ENCODE measurements at places on chromosomes 7 and 10.

DNA sequence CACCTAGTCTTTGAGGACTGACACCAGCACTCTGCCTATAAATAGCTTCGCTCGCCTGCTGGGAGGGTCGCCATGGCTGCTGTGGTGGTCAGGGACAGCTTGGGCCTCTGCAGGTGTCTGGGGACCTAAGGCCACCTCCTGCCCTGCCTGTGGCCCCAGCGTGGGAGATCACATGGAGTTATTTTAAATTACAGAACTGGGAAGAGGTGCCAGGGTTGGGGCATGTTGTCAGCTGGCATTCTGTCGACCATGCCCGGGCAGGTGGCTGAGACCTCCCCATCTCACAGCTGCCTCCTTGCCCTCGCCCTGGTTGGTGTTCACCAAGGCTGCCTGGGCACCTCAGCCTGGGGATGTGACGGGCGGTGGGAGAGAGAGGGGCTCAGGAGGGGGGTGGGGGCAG lies 18.1 kb downstream of the SHH start:
- no peak for DNase-seq

DNA sequence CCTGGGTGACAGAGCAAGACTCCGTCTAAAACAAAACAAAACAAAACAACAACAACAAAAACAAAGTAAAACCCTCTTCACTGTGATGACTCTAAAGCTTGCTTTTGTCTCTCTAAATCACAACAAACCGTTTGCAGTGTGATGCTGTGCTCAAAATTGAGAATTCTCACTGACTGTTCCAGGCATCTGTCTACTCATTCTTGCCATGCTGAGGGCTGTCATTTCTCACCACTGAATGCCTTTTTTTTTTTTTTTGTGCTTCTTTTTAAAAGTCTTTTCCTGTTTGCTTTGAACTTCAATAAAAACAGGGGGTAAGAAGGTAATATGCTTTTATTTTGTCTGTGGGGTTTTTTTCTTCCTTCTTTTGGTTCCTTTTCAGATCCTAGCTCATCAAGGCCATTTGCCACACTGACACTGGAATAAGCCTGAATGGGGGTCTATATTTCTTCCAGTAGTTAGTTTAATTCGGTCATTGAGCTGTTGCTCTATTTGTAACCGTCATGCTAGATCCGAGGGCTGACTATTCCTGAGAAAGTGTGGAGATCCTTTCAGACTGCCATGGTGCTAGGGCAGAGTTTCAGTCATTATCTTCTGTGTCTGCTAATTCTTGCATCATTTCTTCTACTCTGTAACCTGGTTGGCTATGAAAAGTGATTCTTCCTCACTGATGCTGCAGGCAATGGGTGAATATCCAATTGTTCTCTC lies 10.6 kb downstream of the FAS start:
- DNase-seq = no peak

DNA sequence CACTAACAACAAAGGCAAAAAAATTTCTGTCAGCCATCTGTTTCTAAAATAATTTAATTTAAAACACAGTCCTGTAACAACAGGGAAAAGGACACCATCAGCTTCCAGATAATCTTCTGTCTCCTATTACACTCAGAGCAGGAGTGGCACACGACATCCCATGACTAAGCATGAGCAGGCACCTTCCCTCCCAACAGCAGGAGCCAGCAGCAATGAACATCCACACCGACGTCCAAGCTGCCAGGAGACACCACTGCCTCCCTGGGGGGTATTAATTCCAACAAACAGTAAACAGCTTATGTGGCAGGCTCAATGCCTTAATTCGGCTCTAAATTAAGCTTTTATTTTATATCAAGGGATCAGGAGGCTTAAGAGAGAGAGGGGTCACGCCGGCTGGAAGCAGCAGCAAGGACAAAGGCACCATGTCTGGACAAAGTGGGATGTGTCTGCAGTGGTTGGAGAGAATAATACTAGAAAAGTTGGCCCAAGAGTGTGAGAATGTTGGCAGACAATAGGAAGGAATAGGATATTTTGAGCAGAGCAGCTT lies 45.7 kb downstream of the KIAA1549 start:
- peak; percentile 80 for DNase-seq

- no peak for DNase-seq
These were observed 622 bp downstream of the WNT16 start for GRCh38 chr7:121329191-121330052.

GRCh38 chr7:137664846-137665245 lies 181.9 kb downstream of the DGKI start:
- DNase-seq = no peak

DNA sequence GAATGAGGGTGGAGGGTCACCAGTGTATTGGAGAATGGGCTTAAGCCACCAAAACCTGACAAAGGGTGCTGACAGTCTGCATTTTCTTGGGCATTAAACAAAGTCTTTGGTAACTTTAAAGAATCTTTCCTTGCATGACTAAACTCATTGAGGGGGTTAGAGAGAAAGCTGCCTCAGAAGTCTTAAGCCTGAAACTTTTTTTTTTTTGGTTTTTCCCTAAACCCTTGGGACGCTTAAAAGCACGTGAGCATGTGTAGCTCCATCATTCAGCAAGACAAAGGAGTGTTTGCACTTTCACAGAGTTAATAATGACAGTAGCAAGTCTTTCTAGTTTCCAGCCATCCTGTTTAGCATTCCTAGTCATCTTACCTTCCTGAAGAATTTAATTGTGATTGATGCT lies 110.7 kb downstream of the LRMDA start:
- DNase-seq = peak; percentile 22

DNA sequence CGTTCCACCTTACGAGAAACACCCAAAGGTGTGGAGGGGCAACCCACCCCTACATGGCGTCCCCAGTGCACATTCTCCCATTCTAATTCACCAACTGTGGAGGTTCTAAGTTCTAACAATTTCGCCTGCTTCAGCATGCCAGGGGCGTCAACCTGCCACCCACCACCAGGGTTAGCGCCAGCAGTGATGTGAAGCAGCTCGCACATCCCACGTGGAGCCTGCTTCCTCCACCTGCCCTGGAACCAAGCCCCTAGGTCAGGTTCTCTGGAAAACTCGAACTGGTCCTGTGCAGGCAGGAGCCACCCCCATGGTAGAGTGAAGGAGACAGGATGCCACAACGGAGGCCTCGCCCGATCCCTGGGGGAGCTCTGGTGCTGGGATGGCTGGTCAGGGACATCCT lies 33.3 kb upstream of the FXYD4 start:
- no peak for DNase-seq

GRCh38 chr7:151859111-151859947 lies 17.6 kb downstream of the PRKAG2 start:
- DNase-seq = no peak

DNA sequence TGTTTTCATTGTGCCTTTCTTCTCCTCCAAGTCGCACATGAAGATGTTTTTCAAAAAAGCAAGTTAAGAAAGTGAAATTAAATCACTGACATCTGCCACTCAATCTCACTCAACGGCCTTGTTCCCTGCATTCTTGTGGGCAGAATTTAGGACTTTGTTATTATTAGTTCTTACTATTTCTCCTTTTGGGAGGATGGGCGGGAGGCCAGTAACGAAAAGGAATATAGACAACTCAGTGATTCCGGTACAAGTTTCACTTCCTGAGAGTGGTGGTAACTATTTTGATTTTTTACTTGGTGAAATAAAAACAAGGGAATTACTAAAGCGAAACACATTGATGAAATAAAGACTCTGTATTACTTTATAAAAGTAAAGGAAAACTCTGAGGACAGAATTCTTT lies 231.9 kb upstream of the HABP2 start:
- DNase-seq = peak; percentile 81

DNA sequence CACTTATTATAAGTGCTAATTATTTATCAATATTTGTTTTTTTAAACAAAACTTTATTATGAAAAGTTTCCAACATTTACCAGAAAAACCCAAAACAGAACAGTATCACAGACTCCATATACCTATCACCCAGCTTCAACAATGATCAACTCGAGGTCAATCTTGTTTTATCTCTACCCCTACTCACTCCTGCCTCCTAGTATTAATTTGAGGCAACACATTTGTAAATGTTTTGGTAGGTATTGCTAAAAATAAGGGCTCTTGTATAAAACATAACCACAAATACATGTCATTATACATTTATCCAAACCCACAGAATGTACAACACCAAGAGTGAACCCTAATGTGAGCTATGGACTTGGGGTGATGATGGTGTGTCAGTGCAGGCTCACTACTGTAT lies 15.9 kb upstream of the CDH23 start:
- no peak for DNase-seq

DNA sequence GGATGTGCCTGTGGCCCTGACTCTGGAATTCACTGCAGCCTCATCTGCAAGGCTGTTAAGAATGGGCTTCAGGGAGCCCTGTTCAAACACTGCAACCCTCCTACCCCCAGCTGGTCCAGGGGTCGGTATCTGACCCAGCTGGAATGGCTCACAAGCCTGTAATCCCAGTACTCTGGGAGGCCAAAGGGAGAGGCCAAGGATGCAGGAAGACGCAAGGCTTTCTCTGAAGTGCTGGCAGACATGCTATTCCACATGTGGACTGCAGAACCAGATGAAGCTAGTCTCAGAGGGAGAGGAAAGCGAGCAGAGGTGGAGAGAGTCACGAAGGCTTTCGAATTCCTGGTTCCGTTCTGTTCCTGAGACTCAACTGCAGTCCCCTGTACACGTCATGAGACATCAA lies 45.0 kb downstream of the ESYT2 start:
- peak; percentile 83 for DNase-seq

DNA sequence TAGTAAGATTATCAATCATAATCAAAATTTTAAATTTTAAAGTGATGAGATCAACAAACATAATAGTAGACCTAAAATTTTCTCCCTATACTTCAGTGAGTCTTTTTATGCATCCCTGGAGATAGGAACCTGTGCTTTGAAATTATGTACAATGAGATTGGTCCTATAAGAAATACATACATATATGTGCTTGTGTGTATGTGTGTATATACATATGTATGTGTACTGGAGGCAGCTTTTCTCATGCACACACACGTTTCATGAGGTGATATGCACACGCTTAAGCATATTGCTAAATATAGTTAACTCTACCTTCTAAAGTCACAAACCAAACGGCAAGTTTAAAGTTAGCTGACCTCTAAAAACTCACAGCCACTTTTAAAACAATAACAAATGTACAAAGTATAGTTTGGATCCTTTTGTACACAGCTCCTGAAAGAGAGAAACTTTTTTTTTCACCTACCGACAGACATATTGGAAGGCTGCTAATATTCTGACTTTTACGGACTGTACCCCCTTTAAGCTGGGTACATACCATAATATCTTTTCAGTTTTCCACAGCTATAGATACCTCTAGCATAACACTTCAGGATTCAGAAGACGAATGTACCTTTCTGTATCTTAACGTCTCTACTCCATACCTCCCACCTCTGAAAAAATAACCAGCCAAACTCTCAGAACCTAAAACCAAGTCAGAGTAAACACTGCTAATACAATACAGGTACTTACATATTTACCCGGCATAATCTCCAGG lies 3.3 kb downstream of the ITGB1 start:
- DNase-seq = no peak

DNA sequence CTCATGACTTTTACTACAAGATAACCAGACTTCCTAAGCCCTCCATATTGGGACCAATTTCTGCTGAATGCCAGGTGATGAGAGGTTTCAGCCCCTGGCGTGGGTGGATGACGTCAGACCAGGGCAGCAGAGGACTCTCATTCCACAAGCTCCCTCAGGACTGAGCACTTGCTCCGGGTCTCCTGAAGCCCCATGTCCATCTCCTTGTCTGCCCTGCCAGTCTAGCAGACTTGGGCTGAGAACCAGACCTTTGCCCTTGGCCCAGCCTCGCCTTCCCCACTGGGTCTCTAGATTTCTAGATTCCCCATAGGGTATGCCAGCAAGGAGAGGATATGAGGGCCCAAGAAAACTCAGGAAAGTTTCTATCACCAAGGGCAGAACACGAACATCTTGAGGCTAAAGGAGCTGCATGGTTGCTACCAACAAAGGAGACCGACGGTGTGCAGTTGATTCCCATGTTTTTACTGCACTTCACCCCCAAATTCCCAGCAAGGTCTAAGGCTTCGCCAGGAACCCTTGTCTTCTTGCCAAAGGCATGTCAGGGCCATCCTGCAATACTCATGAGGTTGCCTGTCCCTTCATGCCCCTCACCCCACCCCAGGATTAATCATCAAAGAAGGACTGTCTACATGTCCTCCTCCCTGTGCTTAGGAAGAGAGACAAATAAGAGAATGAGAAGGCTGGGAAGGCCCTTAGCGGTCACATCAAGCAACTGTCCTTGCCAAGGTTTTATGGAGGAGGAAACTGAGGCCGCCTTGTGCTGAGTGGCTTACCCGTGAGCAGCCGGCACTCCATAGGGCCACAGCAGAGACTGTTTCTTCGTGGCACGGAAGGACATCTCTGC lies 96.5 kb upstream of the MACROH2A2 start:
- DNase-seq = no peak

DNA sequence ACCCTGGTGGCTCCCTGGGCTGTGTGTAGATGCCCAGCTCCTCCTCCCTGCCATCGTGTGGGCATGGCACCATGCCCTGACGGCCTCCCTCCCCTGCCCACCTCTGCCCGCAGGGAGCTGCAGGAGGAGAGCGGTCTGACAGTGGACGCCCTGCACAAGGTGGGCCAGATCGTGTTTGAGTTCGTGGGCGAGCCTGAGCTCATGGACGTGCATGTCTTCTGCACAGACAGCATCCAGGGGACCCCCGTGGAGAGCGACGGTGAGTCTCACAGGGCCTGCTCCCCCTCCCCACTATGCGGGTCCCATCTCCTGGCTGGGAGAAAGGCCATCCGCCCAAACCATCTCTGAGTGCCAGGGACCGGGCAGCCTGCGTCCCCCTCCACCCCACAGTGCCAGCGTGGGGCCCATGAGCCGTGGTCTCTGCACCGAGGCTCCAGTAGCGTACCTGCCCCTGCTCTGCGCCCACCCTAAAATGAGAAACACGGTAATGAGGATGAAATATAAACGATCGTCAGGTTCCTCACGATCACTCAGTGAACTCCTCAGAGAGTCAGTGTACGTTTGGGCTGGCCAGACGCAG lies 7.8 kb downstream of the NUDT1 start:
- no peak for DNase-seq

- peak; percentile 60 for DNase-seq
These were observed 221.6 kb upstream of the MKLN1 start for GRCh38 chr7:131105799-131106680.

DNA sequence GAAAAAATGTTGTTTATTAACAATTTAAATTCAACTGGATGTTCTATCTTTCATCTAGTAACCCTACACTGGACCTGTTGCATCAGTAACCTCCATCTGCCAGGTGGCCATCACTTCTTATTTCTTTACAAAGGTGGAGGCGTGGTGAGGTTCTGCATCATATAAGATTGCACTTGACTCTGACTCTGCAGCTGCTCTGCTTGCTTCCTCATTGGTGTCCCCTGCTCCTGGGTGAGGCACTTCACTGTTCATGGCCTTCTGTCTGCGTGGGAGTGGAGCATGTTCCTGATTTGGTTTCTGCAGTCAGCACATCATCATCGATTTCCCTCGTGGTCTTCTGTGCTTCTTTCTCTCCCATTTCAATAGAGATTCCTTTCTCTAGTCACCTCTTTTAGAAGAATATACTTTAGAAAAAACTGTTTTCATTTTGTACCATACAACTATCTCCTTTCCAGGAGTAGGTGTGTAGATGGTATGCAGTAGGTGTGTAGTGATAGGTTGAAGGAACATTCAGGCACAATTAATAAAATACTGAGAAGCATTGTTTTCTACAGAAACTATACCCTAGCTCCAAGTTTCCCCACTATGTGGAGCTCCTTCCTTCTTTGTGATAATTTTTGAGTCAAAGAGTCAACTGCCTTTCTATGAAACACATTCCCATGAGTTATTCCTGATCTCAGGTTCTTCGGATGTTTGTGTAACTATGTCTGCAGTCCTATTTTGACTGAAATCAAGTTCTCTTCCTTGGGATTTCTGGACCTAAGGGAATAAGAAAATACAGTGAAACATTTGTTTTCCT lies 231.7 kb upstream of the CNTNAP2 start:
- peak; percentile 1 for DNase-seq

GRCh38 chr10:100085596-100085995 lies 3.9 kb upstream of the CPN1 start:
- no peak for DNase-seq
